ENCODE measurements at places on chromosomes 3 and 15.

DNA sequence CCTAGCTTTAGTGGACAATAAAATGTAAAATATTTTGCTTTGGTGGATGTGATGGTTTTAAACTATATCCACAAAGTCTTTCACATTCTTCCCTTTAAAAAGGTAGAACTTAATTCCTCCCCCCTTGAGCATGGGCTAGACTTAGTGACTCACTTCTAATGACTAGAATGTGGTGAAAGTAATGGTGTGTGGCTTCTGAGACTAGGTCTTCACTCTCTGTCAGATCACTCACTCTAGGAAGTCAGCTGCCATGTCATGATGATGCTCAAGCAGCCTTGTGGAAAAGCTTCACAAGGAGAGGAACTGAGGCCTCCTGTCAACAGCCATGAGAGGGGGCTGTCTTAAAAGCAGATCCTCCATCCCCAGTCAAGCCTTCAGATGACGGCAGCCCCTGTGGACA is 4.2 kb downstream of the LRRC2 start:
- DNase-seq, result peak; percentile 25

DNA sequence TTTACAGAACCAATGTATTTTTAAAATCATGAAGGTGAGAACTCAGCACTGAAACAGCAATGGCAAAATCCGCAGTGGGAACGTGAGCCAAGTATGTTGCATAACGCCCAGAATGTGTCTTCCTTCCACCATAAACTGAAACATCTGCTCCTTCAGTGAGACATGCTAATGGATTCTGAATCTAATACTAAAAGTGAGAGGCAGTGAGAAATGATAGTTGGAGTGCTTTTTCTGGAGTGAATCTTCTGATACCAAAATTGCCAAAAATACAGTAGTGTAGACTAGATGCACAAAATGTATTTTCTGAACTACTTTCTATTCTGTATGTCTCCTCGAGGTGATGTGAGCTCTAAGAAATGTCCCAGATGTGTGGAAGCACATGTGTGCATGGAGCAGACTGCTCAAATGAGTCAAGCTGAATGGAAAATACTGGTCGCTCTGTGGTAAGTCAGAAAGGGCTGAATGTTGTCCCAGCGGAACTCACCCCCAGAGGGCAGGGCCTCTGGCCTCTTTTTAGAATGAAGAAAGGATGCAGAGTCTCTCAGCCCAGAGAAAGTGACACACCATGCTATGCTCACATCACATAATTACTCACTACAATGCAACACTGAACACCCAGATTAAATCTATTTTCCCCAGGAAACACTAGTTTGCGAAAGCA is 73.0 kb downstream of the ATP10A start:
- DNase-seq, result peak; percentile 90

GRCh38 chr15:94206463-94207167 is 24.7 kb upstream of the MCTP2 start:
- DNase-seq, result peak; percentile 89

GRCh38 chr3:134083626-134084241 is 54.0 kb upstream of the SLCO2A1 start:
- no peak for DNase-seq

GRCh38 chr3:46947546-46947901 is 29.0 kb downstream of the CCDC12 start:
- DNase-seq, result no peak

- DNase-seq, result peak; percentile 24
These were observed 60.5 kb upstream of the CTDSPL2 start for GRCh38 chr15:44366971-44367370.

DNA sequence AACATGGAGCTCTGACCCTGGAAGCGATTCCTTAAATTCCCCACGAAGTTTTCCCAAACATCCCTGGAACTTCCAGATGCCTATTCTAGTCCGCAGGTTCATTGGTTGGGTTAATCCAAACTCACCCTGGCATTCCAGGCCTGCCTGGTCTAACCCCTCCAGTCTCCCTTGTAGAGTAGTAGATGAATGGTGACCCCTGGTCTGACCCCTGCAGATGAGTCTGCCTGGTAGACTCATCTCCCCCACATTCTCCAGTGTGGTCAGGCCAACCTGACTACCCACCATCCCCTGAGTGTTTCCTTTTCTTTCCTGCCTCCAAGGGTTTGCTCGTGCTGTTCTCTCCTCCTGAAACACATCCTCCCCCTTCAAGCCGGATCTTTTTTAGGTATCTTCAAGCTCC is 10.8 kb upstream of the HRH1 start:
- DNase-seq, result peak; percentile 64

DNA sequence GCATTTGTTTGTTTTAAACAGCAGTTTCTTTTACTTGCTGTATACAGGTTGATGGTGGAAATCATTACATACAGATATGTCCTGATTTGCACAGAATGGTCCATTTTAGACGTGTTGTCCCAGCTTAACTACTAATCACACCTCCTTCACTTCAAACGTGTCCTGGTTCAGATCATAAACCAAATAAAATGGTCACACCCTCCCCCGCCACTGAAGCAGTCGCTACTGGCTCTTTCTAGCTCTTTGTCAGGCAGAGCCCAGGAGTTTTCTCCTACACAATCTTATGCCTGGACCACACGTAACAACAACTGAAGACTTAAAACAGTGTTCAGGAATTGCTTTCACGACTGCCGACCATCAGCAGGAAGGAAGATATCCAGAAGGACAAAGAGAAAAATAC is 73.6 kb downstream of the MESD start:
- no peak for DNase-seq

GRCh38 chr15:66489179-66489791 is 8.3 kb downstream of the SNAPC5 start:
- DNase-seq, result no peak

DNA sequence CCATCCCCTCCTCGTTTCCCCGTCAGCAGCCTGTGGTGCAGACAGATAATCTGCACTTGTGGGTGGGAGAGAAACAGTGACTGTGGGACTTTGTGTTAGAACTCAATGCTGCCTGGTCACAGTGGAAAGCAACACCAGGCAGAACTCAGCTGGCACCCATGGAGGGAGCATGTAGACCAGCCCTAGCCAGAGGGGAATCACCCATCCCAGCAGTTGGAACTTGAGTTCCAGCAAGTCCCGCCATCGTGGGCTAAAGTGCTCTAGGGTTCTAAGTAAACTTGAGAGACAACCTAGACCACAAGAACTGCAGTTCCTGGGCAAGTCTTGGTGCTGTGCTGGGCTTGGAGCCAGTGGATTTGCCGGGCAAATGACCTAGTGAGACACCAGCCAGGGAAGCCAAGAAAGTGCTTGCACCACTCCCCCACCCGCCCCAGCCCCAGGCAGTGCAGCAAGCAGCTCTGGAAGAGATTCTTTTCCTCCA is 24.4 kb downstream of the ISG20 start:
- no peak for DNase-seq

- peak; percentile 76 for DNase-seq
These were observed 1.2 kb upstream of the LCTL start for GRCh38 chr15:66566963-66567531.

GRCh38 chr3:114308830-114309229 is 15.0 kb downstream of the TIGIT start:
- no peak for DNase-seq

DNA sequence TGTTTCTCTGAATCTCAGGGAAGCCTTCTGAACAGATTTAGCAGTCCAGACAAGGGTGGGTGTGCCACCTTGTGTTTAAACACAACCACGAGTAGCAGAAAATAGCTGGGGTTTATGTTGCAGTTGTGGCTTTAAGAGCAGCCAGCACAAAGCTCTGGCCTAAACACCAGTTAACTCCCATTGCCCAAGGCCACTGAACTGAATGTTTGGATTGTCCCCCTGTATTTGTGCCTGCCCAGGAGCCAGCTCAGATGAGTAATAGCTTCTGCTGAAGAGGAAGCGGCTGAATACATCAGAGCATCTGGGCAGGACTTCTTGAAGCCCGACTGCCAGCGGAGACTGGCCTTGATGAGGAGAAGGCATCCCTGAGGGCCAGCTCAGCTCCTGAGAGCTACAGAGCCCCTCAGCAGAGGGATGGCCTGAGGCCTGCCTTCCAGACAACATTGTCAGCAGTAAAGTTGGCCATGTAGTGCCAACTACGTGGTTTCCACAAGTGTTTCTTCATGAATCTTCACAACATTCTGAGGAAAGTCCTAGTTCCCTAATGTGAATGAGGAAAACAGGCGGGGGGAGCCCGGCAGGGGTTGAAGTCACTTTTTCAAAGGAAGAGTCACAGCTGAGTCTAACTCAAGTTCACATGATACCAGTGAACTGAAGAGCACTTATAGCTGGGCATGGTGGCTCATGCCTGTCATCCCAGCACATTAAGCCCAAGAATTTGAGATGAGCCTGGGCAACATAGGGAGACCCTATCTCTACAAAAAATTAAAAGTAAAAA is 65.8 kb upstream of the ZBTB38 start:
- peak; percentile 75 for DNase-seq

- DNase-seq, result peak; percentile 55
These were observed 99.5 kb upstream of the KCNMB2 start for GRCh38 chr3:178436773-178437172.

GRCh38 chr3:185540695-185541094 is 11.7 kb downstream of the LIPH start:
- DNase-seq, result no peak

- DNase-seq, result no peak
These were observed 41.1 kb downstream of the FGD5 start for GRCh38 chr3:14859880-14860279.

DNA sequence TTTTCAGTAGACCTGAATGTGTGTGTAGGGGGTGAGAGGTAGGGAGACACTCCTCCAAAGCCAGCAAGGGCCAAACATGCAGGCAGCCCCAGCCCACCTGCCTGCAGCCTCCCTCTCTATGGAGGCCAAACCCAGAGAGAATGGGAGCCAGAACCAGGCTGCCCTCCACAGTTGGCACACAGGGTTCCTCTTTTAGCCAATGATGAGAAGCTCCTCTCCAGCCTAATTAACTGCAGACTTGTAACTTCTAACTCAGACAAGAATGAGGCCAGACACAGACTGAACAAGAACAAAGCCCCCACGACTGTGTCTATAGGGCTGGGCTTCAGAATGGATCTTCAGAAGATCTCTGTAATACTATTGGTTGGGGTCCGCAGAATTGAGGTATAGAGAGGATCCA is 12.3 kb upstream of the TLE3 start:
- no peak for DNase-seq

- DNase-seq, result peak; percentile 11
These were observed 30.2 kb downstream of the ZNF710 start for GRCh38 chr15:90031231-90031791.

DNA sequence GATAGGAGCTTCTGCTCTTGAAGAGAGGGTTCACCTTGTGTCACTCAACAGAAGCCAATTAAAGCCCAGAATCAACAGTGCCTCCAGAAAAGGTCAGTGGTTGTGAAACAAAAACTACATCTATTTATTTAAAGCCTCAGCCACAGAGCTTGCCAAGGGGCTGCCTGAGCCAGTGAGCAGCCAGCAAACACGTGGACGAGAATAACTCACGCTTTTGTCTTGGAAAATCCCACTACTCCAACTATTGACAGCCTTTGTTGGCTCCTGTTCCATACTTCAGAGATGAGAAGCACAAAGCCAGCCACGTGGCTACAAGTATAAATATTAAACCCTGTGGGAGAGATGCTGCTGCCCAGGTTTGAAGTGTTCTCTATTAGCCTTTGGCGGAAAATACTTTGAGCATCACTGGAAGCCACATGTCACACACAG is 10.3 kb downstream of the GPR156 start:
- peak; percentile 25 for DNase-seq
